Activated T-cell treated with anti-CD3 and anti-CD28 coated beads, Interleukin-2, amount 50 U/mL, for 48 hours (primary cell): ENCODE measurements at places on chromosomes 2 and 18.

- DNase-seq: peak; percentile 52
Observed at GRCh38 chr18:67217551-67218166, 298.9 kb downstream of the DSEL start.

DNA sequence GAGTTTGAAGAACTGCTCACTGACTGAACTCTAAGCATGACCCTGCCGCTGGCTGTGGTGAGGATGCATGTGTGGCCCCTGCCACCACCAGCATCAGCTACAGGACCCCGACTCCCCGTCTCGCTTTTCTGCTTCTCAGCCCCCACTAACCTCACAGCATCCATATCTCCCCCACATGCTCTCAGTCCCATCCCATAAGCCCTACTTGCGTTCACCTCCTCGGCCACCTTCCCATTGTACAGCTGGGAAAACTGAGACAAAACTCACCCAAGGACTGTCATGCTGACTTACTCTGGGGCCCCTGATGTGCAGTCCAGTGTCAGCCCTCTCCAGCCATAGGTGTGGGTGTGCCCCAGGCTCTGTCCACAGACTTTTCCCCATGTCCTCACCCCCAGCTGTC lies 104.2 kb upstream of the SH3BP4 start:
- no peak for DNase-seq

- DNase-seq: no peak
Observed at GRCh38 chr2:54149638-54150441, 34.4 kb downstream of the ACYP2 start.

DNA sequence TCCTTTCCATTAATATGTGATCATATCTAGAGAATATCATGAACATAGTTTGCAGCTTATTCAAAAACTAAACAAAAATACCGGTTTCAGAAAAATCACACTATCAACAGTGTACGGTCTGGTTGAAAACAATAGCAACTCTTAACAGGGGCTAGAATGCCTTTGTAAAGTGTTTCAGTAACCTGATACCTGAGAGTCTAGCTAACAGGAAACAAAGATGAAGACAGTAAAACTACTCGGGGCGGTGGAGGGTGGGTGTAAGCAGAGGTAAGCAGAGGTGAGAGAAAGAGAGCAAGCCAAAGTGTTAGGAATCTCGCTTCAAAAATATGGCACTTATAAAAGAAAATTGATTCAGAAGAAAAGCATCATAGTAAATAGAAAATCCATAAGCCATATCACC lies 109.0 kb upstream of the RGPD4 start:
- DNase-seq: no peak

GRCh38 chr2:8677646-8678592 lies 3.9 kb upstream of the ID2 start:
- peak; percentile 61 for DNase-seq

DNA sequence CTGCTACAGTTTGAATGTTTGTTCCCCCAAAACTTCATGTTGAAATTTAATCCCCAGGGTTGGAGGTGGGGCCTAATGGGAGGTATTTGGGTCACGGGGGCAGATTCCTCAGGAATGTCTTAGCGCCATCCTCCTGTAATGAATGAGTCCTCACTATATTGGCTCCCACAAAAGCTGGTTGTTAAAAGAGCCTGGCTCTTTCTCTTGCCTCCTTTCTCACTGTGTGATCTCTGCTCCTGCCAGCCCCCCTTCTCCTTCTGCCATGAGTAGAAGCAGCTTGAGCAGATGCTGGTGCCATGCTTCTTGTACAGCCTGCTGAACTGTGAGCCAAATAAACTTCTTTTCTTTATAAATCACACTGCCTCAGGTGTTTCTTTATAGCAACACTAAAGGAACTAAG lies 721.0 kb upstream of the PKDCC start:
- DNase-seq: no peak

- no peak for DNase-seq
Observed at GRCh38 chr2:191173206-191173605, 22.4 kb upstream of the STAT4 start.

- no peak for DNase-seq
Observed at GRCh38 chr2:17057109-17058017, 391.7 kb upstream of the CYRIA start.

DNA sequence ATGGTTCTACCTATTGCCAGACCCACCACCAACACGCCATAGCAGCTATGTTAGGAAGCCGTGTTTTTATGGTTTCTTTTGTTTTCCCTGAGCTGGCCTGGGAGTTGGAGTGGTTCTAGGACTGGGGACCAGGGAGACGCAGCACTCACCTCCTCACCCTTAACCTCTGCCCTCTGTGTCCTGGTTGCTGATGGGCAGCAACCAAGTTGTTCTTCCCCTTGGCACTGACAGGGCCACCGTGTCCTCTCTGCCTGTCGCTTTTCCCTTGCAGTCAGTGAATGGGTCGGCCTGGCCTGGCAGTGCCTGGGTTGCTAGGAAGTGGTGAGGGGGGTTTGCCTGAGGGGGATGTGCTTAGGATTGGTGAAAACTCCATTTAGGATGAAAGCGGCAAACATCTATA lies 197.1 kb upstream of the GATA6 start:
- no peak for DNase-seq

DNA sequence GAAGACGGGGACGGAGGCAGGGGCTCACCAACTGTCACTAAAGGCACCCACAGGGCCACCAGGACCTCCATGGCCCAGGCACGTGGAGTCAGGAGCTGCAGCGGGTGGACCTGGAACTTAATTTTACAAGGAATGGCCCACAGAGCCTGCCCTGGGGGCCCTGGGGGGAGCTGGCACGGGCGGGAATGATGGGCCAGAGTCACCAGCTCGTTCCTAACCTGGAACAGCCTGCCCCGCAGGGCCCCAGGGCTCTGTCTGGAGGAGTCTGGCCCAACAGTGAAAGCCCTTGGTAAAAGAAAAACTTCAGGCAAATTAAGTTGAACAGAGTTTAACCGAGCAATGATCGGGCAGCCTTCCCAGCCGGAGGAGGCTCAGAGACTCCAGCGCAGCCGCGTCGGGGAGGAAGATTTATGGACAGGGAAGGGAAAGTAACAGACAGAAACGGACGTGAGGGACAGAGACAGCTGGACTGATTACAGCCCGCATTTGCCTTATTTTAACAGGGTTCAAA lies 118.4 kb upstream of the TMEM18 start:
- DNase-seq: no peak

GRCh38 chr2:11904029-11904428 lies 157.6 kb downstream of the LPIN1 start:
- DNase-seq: no peak

DNA sequence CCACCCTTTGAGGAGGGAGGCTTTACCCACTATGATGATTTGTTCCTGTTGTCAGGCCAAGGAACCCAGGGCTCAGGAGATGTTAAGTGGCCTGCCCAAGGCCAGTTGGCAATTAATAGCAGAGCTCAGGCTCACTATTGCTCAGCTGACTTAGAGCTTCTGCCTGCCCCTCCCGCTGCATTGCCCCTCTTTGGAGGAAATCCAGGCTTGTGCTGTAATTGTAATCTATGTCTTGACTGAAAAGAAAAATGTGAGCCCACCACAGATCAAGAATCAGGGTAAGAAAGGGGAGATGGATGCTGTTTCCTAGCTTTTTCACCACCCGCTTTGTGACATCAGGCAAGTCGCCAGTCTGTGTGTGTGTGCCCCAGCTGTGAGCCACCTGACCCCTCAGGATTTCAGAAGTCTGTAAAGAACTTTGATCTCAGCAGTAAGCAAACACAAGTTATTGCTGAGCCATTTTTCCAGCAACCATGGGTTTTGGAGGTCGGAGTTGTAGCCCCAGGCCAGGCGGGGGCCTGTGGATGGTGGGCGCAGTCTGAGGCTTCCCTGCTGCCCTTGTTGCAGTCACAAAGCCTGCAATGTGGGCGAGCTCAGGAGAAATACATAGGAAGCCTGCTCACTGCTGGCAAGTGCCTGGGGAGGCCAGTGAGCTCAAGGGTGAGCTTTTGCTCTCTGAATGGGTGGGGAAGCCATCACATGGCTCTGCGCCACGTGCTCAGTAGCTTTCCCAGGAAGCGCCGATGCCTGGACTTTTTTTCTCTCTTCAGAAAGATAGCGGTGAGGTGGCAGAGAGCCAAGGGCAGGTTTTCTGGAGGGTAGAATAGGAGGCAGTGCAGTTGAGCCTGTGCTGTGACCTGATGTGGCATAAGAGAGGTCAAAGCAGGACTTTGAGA lies 6.1 kb downstream of the CABLES1 start:
- DNase-seq: no peak

- no peak for DNase-seq
Observed at GRCh38 chr2:234980451-234981187, 28.8 kb downstream of the SH3BP4 start.

- no peak for DNase-seq
Observed at GRCh38 chr2:12915787-12916186, 199.1 kb downstream of the TRIB2 start.

- peak; percentile 49 for DNase-seq
Observed at GRCh38 chr2:200483729-200484198, 26.1 kb downstream of the KCTD18 start.

DNA sequence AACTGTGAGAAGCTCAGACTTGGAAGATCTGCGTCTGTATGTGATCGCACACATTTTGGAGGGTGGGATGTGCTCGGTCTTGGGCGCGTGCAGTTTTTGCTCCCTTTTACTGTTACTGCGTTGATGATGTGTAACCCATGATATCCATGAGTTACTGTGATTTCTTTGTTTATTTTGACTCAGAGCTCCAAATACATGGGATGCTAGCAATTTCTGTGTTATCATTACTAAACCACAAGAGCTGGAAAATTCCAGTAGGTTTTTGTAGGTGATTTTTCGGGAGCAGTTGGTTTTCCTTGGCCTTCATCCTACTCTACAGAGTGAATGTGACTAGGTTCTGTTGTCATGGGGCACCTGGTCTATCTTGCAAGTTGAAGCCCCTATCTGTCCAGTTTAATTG lies 124.2 kb downstream of the AGAP1 start:
- DNase-seq: no peak

DNA sequence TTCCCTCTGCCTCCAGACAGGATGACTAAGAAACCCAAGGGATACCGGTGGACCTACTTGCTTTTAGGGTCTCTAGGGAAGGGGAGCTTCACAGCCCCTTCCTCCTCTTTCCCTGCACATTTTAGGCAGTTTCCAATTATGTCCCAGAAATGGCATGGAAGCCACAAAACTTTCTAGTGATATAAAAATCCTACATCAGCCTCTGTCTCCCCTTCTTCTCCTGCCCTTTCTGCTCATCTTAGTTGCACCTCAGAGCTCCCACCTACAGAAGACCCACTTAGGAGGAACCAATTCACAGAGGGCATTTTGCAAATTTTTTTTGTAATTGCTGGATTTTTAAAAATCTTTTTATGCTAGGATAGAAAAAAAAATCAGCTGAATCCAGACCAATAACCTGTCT lies 263.1 kb downstream of the TNS1 start:
- DNase-seq: no peak

DNA sequence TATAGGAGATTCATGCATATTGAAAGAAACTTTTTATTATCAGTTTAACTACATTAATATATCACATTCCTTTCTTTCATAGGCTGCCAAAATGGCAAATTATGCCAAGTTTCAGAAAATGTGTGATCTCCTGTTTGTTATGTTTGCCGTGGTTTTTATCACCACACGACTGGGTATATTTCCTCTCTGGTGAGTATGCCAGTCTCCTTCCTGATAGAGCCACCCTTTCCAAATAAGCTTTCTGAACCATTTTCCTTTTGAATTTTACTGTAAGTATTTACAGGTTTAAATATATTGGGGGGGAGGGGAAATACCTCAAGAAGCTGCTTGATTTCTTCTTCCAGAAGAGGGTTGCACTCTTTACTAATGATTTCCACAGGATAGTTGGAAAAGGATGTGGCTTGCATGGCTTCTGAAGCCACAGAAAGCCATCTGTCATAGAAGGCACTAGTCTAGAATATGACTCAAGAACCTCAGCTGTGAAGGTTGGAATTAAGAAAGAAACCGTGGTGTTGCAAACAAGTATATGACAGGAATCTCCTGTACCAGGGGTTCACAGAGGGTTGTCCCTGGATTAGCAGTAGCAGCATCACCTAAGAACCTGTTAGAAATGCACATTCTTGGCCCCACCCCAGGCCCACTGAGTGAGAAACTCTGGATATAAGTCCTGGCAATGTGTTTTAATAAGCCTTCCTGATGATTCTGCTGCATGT lies 84.5 kb upstream of the NOSTRIN start:
- DNase-seq: no peak

- DNase-seq: no peak
Observed at GRCh38 chr2:23376075-23376474, 8.9 kb upstream of the KLHL29 start.

DNA sequence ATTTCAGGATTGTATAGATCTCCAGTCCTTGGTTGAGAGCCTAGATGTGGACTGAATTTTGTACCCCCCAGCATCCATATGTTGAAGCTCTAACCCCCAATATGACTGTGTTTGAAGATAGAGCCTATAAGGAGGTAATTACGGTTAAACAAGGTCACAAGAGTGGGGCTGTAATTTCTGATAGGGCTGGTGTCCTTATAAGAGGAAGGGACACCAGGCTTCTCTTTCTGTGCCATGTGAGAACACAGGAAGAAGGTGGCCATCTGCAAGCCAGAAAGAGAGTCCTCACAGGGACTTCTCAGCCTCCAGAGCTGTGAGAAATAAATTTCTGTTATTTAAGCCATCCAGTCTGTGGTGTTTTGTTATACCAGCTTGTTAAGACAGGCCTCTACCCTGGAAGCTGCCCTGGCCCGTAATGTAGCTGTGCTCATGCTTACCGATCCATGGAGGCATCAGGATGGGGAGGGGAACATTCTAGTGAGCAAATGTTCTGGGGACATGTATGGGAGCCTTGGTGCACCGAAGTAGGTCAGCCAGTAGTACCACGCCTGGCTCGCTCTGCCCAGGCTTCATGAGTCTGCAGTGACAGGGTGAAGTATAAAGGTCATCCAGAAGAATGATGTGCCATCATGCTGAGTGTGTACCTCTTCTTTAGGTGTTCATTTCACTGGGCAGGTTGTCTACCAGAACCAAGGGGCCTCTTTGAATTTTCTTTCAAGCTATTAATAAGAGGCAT lies 16.1 kb downstream of the RASGRP3 start:
- no peak for DNase-seq

DNA sequence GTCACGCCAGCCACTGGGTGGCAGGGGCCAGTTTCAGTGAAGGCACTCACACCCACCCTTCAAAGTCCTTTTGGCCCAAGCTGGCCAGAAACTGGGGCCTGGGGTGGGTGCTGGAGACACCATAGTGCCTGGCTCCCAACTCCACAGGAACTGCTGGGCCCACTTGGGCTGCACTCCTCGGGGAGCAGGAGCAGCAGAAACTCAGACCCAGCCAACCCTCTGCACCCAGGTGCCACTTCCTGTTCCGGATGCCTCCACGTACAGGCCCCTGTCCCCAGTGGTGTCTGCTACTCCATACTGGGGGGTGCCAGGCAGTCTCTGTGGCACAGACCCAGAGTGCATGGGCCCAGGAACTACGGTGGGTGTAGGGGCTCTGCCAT lies 42.5 kb upstream of the ZNF519 start:
- DNase-seq: no peak
